ENCODE measurements at places on chromosomes 3 and 15.
A peak's percentile ranks its signal among the peaks of the same experiment; 100 is the strongest.

DNA sequence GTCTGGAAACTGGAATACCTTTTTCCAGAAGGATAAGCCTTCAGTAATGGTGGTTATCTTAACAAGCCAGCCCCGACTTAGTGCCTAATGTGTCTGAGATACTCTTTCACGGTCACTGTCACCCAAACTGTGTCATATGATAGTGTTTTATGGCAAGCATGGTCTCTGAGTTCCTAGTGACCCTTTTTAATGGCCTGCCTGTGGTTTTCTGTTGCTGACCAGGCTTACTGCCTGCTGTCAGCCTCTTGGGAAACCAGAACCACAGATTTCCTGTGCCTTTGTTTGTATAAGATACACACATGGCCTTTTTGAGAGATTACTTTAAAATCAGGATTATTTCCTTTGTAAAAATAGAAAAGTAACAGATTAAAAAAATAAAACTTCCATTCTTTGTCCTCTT is 22.4 kb downstream of the HPS3 start:
- peak; percentile 48 for DNase-seq

DNA sequence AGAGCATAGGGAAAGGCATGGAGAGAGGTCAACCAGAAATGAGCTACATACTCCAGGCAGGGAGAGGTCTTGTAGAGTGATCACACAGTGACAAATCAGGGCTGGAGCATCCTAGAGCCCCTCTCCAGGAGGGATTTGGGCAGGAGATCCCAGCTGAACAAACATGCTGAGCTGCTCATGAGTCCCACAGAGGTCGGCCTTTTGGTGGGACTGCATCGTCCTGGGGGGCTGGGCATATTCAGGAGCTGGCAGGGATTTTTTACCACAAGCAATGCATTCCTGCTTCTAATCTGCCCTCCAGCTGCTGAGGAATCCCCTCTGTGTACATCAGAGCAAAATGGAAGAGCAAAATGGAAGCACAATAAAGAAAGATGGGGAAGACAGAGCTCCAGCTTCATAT is 94.9 kb downstream of the NTRK3 start:
- no peak for DNase-seq

- no peak for DNase-seq
These were observed 21.9 kb downstream of the KLHL6 start for GRCh38 chr3:183533412-183534132.

GRCh38 chr3:100902572-100902971 is 90.6 kb downstream of the ABI3BP start:
- no peak for DNase-seq

- no peak for DNase-seq
These were observed 103.8 kb downstream of the ADCY5 start for GRCh38 chr3:123344907-123345594.

GRCh38 chr15:90558171-90558573 is 28.4 kb downstream of the CRTC3 start:
- DNase-seq = peak; percentile 28

GRCh38 chr3:149975919-149976318 is 5.2 kb upstream of the PFN2 start:
- no peak for DNase-seq

DNA sequence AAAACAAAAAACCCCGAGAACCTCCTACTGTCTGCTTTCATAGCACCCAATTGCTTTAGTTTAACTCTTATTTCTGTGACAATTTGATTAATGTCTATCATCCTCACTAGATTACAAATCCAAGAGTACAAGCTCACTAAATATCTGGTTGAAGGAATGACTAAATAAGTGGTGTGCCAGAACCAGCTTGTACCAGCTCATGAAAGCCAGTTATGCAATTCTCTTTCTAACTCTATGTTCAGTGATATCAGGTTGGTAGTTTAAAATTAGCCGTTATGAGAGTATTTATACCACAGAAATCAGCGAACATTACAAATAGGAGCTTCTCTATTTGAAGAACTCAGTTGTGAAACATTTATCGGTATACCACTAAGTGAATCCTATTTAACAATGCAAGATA is 137.2 kb upstream of the MITF start:
- no peak for DNase-seq

GRCh38 chr15:25176991-25177954 is 222.5 kb downstream of the SNRPN start:
- peak; percentile 3 for DNase-seq

DNA sequence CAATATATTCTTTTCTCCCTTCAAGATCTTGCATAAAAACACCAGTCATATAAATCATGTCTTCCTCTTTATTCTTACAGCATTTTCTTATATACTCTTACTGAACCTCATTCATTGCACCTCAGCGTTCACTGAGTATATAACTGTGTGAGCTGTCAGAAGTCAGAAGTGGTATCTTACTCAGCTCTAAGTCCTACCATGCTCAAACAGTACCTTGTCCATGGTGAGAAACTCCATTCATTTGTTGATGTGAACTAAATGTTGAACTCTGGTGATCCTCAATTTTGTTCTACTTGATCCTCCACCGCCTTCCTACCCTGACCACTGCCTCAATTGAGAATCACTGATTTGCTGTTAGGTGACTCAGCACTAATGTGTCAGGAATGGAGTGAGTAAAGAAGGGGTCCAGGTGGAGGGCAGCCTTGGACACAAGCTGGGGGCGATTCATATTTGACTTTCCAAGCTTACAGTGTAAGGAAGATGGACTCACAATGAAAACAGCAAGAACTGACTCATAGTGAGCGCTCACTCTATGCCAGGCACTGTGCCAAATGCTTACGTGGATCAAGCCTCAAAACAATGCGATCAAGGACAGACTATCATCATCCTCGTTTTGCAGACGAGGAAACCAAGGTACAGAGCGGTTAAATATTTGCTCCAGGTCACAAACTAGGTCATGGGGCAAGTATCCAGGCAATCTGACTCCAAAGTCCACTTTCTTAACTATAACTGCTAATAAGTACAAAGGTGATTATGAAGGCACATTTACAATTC is 13.5 kb upstream of the ZFYVE19 start:
- DNase-seq = no peak

GRCh38 chr3:160478338-160478737 is 28.8 kb upstream of the TRIM59 start:
- DNase-seq = no peak

- DNase-seq = no peak
These were observed 6.2 kb upstream of the NIPA1 start for GRCh38 chr15:22780267-22780666.

- DNase-seq = no peak
These were observed 24.1 kb downstream of the WDR48 start for GRCh38 chr3:39075910-39076309.

DNA sequence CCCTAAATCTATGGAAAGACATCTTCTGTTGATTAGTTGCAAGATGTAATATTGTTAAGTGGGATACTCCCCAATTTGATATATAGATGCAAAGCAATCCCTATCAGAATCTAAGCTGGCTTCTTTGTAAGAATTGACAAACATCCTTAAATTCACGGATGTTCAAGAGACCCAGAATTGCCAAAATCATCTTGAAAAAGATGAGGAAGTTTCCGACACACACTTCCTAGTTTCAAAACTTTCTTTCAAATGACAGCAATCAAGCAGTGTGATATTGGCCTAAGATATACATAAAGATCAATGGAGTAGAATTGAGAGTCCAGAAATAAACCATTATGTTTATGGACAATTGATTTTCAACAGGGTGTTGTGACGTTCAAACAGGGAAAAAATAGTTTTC is 383.6 kb downstream of the LPP start:
- DNase-seq = no peak

GRCh38 chr15:25401501-25401900 is 37.3 kb downstream of the UBE3A start:
- DNase-seq = no peak

DNA sequence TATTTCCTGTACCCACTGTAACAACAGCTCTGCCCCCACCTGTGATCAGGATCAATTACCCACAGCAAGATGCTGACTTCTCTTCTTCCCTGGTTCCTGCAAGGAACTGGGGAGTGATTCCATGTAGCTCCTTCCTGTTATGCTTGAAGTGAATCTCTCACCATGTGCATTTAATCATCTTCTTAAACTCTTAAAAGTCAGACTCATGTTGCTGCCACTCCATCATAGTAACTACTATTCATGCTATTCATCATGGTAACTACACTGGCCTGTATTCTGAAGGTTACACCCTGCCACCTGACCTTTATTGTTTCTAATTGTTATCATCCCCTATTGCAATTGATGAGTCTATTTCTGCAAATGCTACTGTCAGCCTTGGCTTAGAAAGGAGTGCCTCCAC is 89.5 kb downstream of the SUCNR1 start:
- no peak for DNase-seq

DNA sequence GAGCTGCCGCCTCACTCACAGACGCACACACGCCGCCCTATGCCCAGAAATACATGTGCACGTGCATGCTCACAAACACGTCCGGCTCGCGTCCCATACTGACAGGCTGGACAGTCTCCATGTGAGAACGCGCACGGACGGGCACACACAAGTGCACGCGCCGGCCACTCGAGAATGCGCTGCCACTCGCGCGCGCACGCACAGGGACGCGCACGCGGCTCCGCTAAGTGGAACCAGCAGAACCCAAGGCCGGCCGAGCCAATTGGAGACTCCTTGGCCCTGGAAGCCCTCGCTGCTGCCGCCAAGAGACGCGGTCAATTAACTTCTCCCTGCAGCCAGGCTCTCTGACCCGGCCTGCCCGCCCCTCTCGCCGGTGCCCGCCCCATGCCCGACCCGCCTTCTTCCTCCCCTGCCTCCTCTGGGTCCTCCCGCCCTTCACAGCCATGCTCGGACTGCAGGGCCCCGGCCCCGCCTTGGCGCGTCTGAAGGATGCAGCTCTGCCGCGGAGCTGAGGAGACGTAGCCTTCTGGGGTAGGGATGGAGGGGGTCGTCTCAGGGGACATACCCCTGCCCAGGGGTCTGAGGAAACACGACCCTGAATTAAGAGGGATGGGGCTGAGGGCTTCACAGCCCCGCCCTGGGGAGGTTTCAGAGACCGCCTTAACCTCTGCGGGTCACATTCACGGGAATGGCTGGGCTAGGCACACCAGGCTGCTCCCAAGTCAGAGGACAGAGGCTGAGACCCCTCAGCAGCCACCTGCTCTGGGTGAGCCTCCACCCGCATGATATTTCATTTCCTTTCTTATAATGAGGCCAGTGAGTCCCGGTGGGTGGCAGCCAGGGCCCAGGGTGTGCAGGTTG is 15.0 kb downstream of the PTH1R start:
- peak; percentile 93 for DNase-seq

DNA sequence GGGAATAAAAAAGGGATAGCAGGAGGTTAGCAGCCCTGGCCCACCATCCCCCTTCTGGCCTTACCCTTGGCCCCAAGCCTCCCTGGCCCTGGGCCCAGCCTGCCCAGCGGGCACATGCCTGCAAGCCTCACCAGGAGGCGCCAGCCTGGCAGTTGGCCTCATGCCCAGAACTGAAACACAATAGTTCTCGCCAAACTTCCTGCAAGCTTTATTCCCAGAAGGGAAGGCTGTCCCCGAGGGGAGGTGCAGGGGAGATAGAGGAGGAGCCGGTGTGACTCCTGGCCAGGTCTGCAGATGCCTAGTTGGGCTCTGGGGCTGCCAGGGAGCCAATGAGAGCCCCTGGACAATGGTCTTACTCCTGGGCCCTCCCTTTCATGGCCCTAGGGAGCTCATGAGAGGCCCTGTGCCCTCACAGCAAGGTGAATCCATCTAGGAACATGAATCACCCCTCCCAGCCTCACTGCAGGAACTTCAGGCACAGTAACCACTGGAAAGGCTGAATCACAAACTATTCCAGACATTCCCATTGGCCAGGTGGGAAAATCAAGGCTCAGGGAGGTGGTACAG is 4.0 kb downstream of the CCDC33 start:
- DNase-seq = peak; percentile 82

GRCh38 chr3:62027796-62028195 is 345.6 kb downstream of the FEZF2 start:
- no peak for DNase-seq

DNA sequence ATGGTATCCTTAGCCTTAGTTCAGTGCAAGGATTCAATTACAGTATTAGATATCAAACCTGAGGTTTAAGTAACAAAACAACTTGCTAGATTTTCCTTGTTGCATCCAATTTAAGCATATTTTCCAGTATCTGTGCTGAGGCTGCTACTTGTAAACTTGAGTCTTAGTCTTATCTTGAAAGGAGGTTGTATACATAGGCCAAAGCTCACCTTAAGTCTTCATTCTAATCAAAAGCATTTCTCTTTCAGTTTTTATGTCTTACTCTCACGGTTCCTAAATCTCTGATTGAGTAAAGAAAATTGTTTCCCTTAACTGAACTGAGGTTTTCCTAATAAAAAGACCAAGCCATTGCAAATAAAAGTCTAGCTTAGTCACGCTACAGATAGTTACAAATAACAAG is 52.6 kb downstream of the U2SURP start:
- DNase-seq = no peak

- no peak for DNase-seq
These were observed 13.4 kb upstream of the HCN4 start for GRCh38 chr15:73382115-73382514.

Data from SK-N-SH (cell line).